ENCODE measurements at places on chromosomes 2 and 18. TPM values are rescaled to one million over a fixed set of nuclear protein-coding genes. Genes with fewer than 3 reads are reported as not detected.

DNA sequence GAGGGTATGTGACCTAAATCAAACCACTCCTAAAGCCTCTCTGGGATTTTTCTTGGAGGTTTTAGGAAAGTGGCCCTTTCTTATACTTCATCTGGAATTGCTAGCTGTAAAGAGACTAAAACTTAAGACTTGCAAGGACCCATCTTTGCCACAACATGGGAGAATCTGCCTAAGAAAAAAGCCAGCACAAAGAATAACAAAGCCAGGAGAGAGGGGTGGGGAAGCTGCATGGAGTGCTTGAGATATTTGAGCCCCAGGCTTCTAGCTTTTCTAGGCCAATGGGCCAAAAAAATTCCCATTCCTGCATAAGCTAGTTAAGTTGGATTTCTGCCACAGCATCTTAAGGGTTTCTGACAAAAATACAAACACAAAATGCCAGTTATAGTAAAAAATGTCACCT lies 38.5 kb upstream of the LYPD6 start:
- no peak for DNase-seq

- DNase-seq = no peak
These were observed 108.5 kb upstream of the SMAD7 start for GRCh38 chr18:49059028-49059834.

- DNase-seq = no peak
These were observed 26.9 kb downstream of the CELF4 start for GRCh38 chr18:37538526-37539205.

DNA sequence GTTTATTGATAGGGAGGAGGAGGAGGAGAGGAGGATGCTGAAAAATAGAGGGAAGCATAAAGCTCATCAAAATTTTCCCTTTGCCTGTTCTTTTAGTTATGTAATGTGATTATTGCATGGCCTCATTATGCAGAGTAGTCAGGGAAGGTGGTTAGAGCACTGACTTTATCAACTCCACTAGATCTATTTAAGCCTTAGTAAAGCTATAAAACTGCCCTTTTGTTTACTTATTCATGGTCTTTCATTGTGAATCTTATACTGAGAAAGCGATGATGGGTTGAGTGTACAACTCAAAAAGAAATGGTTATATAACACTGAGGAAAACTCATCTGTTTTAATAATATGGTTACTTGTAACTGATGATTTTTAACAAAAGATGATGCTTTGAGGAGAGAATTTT lies 81.7 kb downstream of the MAP4K4 start:
- no peak for DNase-seq

DNA sequence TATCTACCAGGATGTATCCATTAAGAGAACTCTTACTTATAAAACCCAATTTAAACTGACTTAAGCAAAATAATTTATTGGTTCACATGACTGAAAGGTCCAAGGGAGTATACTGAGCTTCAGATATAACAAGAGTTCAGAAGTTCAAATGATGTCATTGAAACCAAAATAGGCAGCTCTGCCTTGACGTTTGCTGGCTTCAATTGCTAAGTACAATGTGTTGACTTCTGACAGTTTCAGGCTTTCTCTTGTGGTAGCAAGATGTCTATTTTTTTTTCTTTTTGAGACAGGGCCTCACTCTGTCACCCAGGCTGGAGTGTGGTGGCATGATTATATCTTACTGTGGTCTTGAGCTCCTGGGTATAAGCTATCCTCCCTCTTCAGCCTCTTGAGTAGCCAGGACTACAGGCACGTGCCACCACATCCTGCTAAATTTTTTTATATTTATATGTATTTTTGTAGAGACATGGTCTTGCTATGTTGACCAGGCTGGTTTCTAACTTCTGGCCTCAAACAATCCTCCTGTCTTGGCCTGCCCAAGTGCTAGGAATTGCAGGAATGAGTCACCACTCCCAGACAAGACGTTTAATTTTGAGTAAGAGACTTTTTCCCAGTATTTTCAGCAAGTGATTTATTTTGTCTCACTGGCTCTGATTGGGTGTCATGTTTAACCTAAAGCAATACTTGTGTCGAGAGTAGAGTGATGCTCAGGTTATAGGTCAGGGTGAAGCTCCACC lies 184.8 kb downstream of the NR4A2 start:
- DNase-seq = no peak

Gene FOXD4L1
- 0.11 TPM for total RNA-seq

Gene FOXI3
- total RNA-seq = not detected

DNA sequence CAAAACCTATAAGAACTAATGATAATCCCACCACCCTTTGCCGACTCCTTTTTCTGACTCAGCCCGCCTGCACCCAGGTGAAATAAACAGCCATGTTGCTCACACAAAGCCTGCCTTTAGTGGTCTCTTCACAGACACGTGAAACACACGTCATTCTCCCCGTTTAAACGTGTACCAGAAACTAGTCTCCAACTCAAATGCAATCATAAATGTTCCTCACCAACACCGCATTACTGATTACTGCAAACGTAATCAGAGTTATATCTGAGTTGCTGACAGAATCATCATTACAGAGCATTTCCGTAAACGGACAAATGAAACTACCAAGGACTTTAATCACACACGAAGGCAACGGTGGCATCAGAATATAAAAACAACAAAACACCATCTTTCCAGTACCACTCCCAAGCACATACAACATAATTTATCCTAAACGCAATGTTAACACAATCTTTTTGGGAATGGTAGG lies 1.9 kb downstream of the CLK1 start:
- DNase-seq = no peak

Gene C2orf81
- total RNA-seq = 0.28 TPM

DNA sequence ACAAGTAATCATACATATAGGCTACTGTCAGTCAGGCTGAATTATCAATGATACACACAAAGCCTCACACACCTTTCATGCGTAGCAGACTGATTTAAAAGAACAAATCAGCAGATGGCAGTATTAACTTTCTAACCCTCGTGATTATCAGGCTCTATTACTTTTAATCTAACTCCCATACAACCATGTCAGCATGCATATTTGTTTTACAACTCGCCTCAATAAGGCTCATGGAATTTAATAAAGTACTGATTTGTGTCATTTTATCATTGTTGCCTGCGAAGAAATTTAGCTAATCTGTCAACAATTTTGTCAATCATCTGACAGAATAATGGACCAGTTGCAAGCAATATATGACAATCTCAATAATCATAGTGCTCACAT lies 82.8 kb downstream of the SLC25A12 start:
- DNase-seq = no peak
